ENCODE measurements at places on chromosomes 7 and 10.

DNA sequence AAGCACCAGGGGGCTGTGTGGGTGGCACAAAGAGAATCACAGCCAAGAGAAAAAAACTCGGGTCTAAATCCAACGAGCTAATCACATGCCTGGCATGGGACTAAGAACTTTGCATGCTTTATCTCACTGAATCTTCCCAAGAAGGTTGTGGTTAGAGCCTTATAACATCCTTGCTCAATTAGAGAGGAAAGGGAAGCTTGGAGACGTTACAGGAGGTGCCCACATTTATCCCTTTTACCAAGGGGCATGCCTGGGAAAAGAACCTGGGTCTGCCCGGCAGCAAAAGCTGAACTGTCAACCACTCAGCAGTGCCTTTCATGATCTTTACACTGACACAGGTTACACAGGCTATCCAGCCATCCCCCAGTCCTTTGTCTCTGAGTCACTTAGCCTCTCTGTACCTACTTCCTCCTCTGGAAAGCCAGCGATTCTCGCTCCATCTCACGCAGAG lies 190.1 kb downstream of the PRPF18 start:
- no peak for DNase-seq

- DNase-seq, result no peak
Observed at GRCh38 chr10:93352638-93353383, 129.3 kb downstream of the MYOF start.

GRCh38 chr10:86389441-86390193 lies 23.0 kb upstream of the GRID1 start:
- DNase-seq, result no peak

GRCh38 chr10:90775351-90776028 lies 82.3 kb downstream of the HTR7 start:
- no peak for DNase-seq

DNA sequence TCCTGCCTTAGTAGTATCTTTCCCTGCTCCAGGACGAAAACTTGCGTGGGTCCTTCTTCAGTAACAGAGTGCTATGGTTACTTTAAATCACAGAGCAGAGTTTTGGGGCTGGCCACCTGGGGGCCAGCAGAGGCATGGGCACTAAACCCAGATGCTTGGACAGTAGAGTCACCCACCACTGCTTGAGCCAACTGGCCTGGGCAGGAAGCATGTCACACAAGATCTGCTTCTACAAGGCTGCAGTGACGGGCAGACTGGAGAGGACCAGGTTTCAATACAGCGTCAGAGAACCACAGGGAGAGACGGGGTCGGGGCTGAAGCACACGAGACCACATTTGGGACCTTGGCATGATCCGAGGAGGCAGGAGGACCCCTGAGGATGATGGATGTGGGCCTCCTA lies 14.3 kb upstream of the DMBT1 start:
- DNase-seq, result no peak

- DNase-seq, result no peak
Observed at GRCh38 chr7:139286144-139286543, 55.0 kb upstream of the FMC1 start.

- DNase-seq, result no peak
Observed at GRCh38 chr10:36278176-36278575, 636.1 kb upstream of the FZD8 start.

GRCh38 chr7:150351587-150352194 lies 10.3 kb upstream of the RARRES2 start:
- DNase-seq, result no peak

GRCh38 chr10:51935341-51935740 lies 235.9 kb upstream of the CSTF2T start:
- no peak for DNase-seq

DNA sequence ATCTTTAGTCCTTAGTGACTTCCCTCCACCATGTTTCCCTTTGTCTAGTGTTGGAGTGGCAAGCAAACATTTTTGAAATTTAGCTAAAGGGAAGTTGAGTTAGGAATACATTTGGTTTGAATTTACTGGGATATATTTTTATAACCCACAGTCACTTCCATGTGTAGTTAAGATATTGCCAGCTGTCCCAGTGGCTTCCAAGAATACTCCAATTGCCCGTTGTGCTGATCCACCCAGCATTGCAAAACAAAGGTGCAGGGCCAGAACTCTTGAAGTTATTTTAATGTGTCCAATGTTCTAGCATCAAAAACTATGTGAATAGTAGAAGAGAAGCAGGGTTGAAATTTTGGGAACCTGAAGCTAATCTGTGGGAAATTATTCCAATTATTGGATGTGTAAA lies 2.5 kb upstream of the P4HA1 start:
- DNase-seq, result no peak

DNA sequence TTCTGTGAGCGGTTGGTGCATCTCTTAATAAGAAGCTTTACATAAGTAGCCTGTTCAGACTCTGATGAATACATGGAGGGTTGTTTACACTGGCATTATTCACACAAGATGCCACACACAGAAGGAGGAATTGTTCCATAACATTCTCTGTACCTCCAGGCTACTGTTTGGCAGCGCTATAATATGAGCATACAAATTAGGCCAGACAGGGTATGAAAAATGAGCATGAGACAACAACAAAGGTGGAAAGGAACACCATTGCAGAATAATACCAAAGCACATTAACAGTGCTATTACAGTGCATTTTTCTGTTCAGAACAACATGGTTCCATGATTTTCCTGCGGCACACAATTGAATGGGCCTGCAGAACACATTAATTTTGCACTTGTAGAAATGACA lies 417.2 kb upstream of the C7orf33 start:
- no peak for DNase-seq

GRCh38 chr7:76310102-76310957 lies 7.9 kb downstream of the HSPB1 start:
- no peak for DNase-seq

DNA sequence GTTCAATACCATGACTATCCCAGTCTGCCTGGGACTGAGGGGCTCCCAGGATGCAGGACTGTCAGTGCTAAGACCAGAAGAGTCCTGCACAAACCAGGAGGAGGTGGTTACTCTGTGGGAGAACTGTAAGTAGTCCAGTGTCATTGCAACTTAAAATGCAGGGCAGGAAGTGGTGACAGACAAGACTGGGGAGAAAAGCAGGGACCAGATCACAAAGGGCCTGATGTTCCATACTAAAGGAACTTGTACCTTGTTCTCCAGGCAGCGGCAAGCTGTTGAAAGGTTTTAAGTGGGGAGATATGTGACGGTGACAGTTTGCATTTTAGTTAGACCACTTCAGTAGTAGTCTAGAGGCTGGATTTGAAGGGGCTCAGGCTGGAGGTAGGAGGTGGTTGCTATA lies 65.8 kb upstream of the GLCCI1 start:
- no peak for DNase-seq

GRCh38 chr10:88209837-88210561 lies 346.6 kb downstream of the PTEN start:
- no peak for DNase-seq

- DNase-seq, result no peak
Observed at GRCh38 chr10:12484941-12485805, 135.8 kb downstream of the CAMK1D start.
